ENCODE measurements at places on chromosomes 13 and 19.

GRCh38 chr19:55113570-55114039 lies 3.8 kb downstream of the PPP1R12C start:
- DNase-seq, result no peak

DNA sequence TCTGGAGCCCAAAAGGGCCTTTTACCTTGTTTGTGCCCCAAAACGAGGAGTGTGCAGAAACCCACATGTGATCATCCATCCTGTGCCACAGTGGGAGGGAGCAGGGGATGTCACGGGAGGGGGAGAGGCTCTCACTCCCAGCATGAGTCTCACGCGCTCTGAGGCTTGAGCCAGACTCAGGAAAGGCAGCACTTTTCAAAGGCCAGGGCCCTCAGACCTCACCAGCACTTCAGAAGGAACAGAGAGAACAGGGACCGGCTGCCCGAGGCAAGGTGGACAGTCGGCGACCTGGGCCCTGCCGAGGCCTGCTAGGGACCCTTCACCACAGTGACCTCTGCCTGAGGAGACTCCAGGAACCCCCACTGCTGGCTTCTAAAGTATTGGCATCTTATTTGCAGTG lies 71.7 kb upstream of the WASF3 start:
- no peak for DNase-seq

DNA sequence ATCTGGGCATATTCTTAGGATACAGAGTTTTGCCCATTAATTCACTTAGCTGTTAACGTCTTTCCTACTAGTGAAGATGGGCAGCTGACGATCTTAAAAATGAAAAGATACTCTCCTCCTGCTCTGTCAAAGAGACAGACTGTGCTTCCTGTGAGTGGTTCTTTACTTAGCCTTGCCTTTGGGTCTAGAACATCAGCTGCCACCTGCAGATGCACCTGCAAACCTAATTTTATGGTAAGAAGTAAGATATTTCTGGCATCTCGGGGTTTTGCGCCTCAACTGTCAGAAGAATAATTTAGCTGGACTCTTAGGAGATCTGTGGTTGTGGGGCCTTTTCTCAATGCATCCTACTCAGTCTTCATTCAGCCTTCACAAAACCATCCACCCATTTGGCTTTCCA lies 36.2 kb downstream of the TRPC4 start:
- DNase-seq, result no peak

GRCh38 chr13:106597186-106597585 lies 29.2 kb upstream of the ARGLU1 start:
- DNase-seq, result no peak

DNA sequence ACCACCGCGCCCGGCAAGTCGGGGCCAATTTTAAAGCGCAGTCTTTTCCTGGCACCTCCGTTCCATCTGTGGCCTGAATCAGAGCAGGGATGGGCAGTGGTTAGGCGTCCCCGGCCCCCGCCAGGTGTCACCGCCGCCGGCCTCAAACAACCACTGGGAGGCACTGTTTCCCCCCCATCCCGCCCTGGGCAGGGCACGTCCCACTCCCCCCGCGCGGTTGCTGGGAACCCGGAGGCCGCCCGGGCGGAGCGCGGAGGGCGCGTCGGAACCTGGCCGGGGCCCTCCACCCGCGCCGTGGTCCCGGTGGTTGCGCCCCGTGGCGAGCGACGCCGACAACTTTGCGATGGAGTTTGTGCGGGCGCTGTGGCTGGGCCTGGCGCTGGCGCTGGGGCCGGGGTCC lies at the start of gene GRIN3B:
TSS of gene GRIN3B (plus strand) at position 325 of the 400 bp plus-strand sequence. CDS start at position 344, 19 bp downstream.
- DNase-seq, result no peak

DNA sequence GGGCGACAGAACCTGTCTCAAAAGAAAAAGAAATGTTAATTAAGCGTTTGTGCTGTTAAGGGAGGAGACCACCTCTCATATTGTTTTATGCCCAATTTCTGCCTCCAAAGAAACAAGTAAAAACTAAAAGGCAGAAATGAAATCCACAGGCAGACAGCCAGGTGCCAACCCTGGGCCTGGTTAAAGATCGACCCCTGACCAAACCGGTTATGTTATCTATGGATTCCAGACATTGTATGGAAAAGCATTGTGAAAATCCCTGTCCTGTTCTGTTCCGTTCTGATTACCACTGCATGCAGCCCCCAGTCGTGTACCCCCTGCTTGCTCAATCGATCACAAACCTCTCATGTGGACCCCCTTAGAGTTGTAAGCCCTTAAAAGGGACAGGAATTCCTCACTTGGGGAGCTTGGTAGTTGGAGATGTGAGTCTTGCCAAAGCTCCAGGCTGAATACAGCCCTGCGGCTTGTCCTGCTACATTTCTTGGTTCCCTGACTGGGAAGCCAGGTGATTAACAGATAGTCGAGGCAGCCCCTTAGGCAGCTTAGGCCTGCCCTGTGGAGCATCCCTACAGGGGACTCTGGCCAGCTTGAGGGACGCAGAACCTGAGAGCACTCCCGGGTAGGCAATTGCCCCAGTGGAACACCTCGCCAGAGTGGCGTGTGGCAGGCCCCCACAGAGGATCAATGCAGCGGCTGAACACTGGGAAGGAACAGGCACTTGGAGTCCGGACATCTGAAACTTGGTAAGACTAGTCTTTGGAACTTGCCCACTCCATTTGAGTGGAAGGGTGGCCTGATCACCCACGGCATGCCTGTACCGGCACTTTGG lies 748 bp upstream of the ZNF552 start:
- no peak for DNase-seq

DNA sequence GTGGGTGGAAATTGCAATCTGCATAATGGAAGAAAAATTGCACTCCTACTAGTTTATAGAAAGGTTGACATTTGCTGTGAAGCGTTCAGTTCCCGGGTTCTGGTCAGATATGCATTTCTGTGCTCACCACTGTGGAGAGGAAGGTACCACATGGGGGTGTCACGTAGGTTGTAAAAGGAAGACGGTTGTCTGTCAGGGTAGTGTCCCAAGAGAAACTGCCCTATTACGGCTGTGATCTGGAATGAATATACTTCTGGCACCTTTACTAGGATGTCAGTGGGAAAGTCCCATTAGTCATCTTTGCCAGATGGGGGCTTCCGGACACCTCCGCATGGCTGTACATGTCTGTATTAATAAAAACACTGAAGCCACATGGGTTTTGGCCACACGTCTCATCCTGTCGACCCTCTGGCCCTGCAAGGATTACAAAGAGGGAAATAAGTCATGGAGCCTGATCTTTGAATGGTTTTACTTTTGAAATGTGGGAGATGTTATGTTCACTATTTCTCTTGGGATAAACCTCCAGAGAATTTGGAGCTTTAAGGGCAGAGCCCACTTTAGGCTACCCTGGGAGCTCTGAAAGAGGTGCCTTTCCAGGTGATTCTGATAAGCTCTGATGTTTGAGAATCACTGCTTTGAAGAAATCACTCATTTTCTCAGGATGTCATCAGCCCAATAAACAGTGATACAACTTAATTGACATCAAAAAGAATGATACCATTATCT lies 133.9 kb downstream of the AKAP11 start:
- DNase-seq, result no peak

- DNase-seq, result no peak
Observed at GRCh38 chr13:67078062-67078461, 152.1 kb downstream of the PCDH9 start.

DNA sequence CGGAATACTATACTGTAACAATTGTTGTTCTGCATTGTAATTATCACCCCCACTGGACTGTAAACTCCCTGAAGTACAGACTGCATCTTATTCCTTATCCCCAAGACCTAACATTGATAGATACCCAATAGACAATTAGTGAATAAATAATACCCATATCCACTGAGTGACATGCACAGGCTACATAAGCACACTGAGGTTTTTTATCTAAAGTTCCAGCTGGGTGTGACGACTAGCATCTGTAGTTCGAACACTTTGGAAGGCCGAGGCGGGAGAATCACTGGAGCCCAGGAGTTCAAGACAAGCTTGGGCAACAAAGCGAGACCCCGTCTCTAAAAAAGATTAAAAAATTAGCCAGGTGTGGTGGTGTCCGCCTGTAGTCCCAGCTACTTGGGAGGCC lies 2.5 kb downstream of the KPNA3 start:
- no peak for DNase-seq
